ENCODE measurements at places on chromosomes 2 and 18. TPM values are rescaled to one million over a fixed set of nuclear protein-coding genes. Genes with fewer than 3 reads are reported as not detected.

DNA sequence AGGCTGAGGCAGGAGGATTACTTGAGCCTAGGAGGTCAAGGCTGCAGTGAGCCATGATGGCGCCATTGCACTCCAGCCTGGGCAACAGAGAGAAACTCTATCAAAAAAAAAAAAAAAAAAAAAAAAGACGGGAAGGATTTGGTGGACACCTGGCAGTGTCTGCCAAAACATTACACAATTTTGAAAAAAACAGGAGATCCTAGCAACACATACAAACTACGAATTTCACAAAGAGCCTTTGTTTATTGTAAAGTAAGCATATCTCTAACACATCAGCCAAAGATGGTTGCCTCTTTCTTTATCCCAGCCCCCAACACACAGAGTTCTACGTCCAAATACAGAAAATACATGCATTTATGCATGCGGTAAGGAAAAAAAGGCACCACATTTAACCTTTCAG, 7.6 kb downstream of the GPR45 start:
- DNase-seq, result no peak

DNA sequence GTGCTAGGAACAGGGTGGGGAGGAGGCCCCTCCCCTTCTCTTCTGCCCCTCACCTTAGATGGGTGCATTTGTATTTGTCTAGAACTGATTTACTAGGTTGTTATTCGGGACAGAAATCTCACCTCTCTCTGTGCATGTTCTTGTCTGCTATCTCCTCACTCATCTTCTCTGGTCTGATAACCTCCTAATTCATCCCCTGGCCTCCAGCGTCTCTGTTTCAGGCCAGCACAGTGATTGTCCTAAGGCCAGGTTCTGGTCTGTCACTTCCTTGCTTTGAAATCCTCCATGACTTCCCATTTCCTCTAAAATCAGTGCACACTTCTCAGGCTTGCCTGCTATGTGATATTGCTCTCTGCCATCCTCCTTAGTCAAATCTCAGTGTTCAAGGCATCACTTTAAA, 58.4 kb downstream of the CELF4 start:
- DNase-seq, result no peak

- DNase-seq, result no peak
Observed at GRCh38 chr2:10141736-10142639, 19.4 kb downstream of the RRM2 start.

- no peak for DNase-seq
Observed at GRCh38 chr2:70943205-70943871, 7.6 kb downstream of the ATP6V1B1 start.

DNA sequence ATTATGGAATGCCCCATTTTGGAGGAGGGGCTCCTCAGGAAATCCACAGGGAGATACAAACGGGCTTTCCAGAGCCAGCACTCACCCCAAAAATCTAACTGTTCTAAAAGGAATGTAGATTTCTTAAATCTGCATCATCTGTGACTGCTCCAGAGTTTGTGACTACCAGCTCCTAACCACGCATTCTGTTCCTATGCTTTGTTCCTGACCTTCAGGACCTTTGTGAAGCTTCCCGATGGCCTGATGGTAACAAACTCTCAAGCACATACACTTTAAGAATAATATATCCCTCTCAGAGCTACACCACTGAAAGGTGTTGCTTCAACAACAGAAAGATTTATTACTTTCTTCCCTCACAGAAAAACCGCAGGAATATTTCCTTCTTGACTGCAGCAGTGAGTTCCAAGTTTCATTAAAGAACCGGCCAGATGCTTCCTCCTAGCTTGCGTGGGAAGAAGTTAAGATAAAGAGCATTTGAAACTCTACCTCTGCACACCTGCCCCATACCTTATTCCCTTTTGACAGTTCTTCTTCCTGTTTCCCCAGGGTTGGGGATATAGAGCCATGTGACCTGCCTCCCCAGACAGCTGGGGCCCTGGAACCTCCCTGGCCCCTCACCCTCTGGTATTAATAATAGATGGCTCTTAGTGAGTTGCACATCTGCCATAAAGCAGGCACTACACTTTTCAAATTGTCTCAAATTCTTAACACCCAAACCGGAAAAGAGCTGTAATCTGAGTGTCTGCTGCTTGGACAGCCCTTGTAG, 40.2 kb upstream of the EML4 start:
- DNase-seq, result no peak

- DNase-seq, result no peak
Observed at GRCh38 chr18:37392648-37393047, 172.9 kb downstream of the CELF4 start.

The ST8SIA3 gene
- not detected for total RNA-seq

The EN1 gene
- not detected for total RNA-seq

The TUBB8B gene
- 0.57 TPM for total RNA-seq

The LTBP1 gene
- total RNA-seq, result 5.1 TPM

The IL36RN gene
- total RNA-seq, result not detected

Data from HCT116 (cell line).